MCF 10A (cell line): ENCODE measurements at places on chromosomes 16 and 17. TPM values are rescaled to one million over a fixed set of nuclear protein-coding genes. Genes with fewer than 3 reads are reported as not detected.
A peak's percentile ranks its signal among the peaks of the same experiment; 100 is the strongest.

The RRAD gene
- 0.29 TPM in 1 of 2 replicates, not detected in the other for total RNA-seq

- no peak for DNase-seq
Measured at GRCh38 chr17:1562176-1562643, 382 bp downstream of the PITPNA start.

The KRT24 gene
- total RNA-seq = not detected in 2 replicates

- DNase-seq = no peak
Measured at GRCh38 chr16:23514381-23515152, 4.3 kb upstream of the GGA2 start.

DNA sequence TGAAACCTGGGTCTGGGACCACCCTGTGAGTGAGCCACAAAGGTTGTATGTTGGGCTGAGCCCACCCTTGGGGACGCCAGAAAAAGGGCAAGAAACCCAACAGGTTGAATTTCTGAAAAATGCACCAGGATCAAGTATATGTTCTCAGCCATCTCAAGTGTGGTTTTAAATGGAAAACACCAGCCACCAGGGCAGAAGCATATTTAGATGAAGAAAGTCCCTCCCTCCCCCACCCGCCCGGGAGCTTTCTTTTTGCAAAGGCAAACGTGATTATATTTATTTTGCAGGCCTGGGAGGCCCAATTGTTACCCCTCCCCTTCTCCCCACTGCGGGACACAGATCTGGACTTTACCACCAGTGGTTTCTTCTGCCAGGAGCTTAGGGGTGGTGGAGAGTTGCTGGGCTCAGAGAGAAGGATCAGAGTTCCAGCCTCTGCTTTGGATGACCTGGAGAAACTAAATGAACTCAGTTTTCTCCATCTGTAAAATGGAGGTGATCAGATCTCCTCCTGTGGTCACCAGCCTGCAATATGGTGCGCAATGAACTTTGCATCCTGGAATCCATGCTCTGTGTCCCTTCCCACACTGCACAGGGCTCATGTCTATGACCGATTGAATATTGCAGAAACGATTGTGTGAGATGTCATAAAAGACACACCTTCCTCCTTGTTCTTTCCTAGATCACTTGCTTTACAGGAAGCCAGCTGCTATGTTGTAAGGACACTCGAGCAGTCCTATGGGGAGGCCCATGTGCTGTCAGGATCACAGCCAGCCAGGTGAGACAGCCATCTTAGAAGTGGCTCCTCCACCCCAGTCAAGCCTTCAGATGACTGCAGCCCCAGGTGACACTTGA, 21.0 kb upstream of the NGFR start:
- DNase-seq = no peak

GRCh38 chr16:7027401-7027800, 305.2 kb upstream of the RBFOX1 start:
- DNase-seq = no peak

The CCL8 gene
- not detected in 2 replicates for total RNA-seq

- no peak for DNase-seq
Measured at GRCh38 chr16:75228143-75228976, 9.6 kb downstream of the CTRB1 start.

DNA sequence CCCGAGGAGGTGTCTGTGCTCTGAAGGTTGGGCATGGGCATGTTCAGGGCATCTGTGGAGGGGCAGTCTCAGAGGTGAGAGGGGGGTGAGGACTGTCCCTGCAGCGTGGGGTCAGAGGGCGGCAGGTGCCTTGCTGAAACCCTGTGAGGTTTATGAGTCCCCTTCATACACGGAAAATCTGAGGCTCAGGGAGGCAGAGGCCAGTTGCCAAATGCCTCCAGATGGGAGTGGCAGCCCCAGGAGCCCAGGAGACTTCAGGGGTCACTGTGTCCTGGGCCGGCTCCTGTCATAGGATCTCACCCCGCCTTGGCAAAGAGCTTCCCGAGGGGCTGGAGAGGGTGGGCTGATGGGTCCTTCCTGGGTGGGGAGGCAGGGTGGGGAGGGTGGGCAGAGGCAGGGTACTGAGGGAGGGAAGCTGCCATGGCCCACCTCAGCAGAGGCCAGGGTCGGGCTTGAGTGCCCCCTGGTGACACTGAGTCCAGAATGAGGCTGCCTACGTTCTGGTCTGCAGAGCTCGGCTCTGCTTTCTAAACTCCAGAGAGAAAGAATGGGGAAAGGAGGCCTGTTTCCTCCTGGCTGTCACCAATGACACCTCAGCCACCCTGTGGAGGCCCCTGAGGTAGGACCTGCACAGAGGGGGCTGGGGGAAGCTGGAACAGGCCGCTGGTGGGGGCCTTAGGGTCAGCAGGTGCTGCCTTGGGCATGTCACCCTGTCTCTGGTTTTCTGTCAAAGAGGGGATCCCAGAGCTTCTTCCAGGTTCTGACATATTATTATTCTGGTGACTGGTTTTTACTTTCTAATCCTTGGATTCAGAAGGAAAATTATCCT, 1.1 kb downstream of the LGALS9 start:
- no peak for DNase-seq

DNA sequence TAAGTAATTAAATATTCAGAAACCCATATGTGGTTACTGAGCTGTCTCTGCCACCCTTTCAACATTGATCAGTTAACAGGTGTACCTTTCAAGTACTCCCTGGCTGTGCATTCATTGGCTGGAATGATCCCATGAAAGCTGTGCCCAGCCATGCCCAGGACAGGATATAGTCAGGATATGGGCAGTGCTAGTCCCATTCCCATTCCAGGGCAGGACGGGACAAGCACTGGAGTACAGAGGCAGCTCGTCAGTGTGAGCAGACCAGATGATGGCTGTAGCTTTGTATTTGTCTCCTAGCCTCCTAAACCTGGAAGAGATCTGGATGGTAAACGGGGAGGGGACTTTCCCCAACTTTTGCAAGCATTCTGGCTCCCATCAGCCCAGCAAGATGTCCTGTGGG, 22.5 kb downstream of the HEATR3 start:
- no peak for DNase-seq

DNA sequence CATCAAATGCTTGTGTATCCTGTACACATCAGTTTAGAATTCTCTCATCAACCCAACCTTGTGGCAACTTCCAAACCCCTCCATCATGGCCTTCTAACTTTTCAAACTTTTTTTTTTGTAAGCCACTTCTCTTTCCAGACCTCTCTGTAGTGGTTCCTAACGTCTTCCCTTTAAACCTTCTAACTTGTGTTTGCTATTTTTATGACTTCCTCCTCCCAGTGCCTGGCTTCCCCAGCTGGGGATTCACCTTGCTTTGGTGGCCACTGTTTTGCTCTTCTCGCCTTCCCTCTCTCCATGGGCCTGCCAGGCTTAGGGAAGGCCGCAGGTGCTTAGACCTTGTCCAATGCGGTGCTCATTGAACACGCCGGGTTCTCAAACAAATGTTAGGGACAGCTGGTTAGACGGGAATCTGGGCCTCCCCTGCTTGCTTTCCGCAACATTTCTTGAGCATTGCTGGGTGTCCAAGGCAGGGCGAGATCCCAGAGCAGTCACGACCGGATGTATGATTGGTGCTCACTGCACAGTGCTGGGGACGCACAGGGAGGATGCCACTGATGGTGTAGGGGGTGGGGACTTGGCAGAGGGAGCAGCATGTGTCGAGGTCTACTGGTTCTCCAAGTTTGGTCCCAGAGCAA, 1.1 kb upstream of the XYLT2 start:
- DNase-seq = no peak

DNA sequence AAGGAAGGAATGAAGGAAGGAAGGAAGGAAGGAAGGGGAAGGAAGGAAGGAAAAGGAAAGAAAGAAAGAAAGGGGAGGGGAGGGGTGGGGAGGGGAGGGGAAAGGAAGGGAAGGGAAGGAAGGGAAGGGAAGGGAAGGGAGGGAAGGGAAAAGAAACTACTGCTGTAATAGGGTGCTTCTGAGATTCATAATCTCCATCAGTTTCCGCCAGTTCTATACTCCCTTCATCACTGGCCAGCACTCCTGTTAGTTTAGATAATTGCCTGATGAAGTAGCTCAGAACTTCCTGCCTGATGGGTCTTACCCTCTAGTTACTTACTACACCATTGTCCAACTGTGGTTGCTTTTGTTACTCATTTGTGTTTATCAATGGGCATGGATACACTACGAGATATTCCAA, 2.0 kb upstream of the KRTAP9-6 start:
- no peak for DNase-seq

The BAHCC1 gene
- 7.4 and 9.2 TPM in 2 replicates for total RNA-seq

- no peak for DNase-seq
Measured at GRCh38 chr16:87815567-87815966, 49.8 kb upstream of the KLHDC4 start.

DNA sequence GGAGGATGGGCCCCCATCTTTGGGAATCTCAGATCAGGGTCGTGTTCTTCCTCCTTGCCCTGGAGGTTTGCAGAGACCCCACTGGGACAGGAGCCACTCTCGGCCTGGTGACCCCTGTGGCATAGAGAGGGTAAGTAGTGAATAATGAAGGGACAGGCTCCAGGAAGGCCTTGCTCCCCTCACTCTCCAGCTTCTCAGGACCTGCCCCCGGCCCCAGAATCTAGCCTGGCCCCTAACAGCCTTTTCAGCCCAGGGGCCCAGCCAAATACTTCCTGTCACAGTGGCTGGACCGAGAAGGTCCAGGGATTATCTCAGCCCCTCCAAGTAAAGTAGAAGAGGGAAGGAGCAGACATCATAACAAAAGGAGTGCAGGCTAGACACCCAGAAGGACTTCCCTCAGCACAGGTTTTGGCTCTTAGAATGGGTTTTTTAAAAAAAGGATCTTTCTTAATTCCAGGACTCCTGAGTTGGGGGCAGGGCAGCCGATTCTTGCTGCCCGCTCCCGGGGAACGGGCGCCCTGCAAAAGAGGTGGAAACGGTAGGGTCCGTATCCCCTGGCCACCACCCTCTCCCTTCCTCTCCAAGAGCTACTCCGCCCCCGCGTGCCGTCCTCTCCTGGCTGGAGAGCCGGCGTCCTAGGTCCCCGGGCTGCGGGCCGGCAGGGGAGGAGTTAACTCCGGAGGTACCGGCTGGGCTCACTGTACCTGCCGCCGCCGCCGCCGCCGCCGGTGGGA, 559 bp upstream of the NXPH3 start:
- DNase-seq = no peak

GRCh38 chr17:7889166-7889955, 772 bp downstream of the CHD3 start:
- peak; percentile 98 for DNase-seq

- DNase-seq = no peak
Measured at GRCh38 chr16:87160234-87160636, 157.0 kb downstream of the C16orf95 start.

GRCh38 chr17:31397256-31397939, 5.9 kb downstream of the RAB11FIP4 start:
- no peak for DNase-seq

- peak; percentile 38 for DNase-seq
Measured at GRCh38 chr16:52837251-52837650, 215.4 kb downstream of the CHD9NB start.

DNA sequence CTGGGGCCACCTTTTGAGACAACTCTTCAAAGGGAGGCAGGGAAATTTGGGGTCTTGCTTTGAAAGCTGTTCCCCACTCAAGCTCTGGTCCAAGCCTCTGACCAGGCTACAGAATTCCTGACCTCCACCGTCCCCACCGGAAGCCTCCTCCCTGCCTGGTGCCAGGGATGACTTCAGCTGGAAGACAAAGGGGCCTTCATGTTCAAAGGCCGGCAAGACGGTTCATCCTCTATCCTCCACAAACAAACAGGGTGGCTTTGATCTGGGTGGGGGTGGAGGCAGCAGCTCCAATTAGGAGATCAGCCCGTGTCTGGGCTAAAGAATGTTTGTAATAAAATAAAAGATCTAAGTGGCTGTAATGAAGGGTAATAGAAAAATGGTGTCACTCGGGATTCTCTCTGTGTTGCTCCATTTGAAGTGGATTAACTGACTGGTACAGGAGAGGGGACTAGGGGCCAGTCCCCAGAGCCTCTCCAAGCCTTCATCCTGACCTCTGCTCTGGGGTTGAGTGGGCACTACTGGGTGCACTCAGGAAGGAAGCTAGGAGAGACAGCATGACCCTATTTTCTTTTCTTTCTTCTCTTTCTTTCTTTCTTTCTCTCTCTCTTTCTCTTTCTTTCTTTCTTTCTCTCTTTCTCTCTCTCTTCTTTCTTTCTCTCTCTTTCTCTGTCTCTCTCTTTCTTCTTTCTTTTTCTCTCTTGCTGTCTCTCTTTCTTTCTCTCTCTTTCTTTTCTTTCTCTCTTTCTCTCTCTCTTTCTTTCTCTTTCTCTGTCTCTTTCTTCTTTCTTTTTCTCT, 27.5 kb upstream of the NKD1 start:
- DNase-seq = no peak
